ENCODE measurements at places on chromosomes 2 and 18. TPM values are rescaled to one million over a fixed set of nuclear protein-coding genes. Genes with fewer than 3 reads are reported as not detected.

Gene ONECUT2
- not detected for total RNA-seq

DNA sequence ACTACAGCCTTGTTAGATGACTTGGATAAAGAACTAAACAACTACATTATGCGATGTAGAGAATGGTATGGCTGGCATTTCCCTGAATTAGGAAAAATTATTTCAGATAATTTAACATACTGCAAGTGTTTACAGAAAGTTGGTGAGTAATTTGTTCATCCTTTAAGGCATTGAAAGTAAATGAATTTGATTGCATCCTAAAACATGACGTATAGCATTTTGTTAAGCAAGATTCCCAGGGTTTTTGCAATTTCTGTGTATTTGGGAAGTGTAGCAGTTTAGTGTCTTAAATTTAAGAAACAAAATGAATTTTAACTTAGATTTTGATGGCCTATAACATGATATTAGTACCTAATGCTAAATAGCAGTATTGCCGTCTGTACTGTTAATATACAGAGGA is 24.8 kb downstream of the NOP58 start:
- no peak for DNase-seq

- no peak for DNase-seq
These were observed 3.2 kb upstream of the DYTN start for GRCh38 chr2:206721256-206721920.

GRCh38 chr2:211800001-211800400 is 738.6 kb downstream of the ERBB4 start:
- no peak for DNase-seq

Gene DAW1
- total RNA-seq = not detected

All from breast epithelium (tissue), 4 donors.